Suppressor macrophage treated with lipopolysaccharide for 1 hour (primary cell): ENCODE measurements at places on chromosomes 2 and 18.

DNA sequence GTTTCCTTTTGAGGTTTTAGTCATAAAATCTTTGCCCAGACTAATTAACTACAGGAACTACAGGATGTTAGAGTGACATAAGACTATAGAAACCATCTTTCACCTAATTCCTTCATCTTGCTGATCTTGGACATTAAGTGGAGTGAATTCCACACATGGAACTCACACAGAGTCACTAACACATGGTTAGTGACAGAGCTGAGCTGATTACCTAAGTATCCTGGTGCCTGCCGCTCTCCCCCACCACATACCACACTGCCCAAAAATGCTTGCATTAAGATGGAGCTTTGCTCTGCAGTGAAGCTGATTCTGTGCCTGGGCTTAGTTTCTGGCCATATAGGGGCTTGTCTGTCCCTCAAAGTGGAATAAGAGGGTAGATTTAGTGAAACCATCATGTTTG is 332.9 kb upstream of the NT5C1B start:
- DNase-seq, result no peak

- no peak for DNase-seq
Observed at GRCh38 chr18:21548647-21549046, 51.9 kb downstream of the ESCO1 start.

DNA sequence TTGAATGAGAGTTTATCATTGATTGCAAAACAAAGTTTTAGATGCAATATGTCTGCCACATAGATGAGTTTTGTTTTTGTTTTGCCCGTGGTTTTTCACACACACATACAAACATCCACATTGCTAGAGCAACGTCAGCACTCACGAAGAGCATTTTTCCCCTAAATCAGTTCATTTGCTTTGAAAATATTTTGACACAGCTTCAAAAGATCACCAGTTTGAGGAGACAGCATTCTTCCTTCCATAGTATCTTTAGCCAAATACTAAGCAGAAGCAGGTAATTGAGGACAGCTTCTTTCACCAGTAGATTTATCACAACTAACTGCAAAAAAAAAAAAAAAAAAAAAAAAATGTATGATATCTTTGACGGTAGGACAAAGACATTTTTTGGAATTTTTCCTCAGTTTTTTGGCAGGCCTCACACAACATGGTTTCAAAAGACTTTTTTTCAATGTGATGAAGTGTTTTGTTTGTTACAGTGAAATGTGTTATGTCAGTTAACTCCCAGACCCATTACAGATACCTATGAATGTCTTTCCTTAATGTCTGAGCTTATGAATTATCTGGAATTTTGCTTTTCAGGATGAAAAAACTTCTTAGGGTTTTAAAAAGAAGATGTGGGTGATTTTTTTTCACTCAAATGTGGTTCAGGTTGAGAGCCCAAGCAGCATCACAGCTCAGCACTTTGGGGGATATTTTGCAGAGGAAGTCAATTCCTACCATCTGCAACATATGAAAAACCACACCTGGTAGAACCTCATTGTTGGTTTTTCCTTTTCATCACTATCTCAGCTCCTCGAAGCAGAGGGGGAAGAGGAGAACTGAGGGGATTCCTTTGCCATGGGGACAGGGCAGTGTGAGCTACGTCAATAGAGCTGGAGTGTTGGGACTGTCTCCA is 31.6 kb downstream of the AOX1 start:
- no peak for DNase-seq

GRCh38 chr2:195675783-195676427 is 18.9 kb downstream of the SLC39A10 start:
- no peak for DNase-seq

DNA sequence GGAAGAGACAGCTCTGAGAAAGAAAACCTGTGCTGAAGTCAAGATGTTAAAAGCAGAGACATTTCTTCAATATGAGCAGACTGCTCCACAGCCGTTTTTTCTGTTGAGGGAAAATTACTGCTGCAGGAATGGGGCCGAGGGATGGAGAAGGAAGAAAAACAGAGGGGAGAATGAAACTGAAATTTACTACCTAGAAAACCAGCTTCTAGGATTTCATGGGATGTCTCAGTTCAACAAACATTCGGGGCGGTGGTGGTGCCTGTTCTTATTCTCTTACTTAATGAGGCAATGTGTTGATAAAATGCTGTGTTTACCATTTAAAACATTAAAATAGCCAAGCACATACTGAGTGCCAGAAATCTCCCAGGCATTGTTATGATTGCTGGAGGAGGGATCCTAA is 557.1 kb upstream of the MEX3C start:
- DNase-seq, result no peak

GRCh38 chr2:119702203-119702917 is 23.4 kb downstream of the TMEM177 start:
- no peak for DNase-seq

- DNase-seq, result peak; percentile 64
Observed at GRCh38 chr18:58041633-58042032, 2.4 kb upstream of the NEDD4L start.

- DNase-seq, result no peak
Observed at GRCh38 chr2:148812306-148812705, 62.7 kb upstream of the KIF5C start.

DNA sequence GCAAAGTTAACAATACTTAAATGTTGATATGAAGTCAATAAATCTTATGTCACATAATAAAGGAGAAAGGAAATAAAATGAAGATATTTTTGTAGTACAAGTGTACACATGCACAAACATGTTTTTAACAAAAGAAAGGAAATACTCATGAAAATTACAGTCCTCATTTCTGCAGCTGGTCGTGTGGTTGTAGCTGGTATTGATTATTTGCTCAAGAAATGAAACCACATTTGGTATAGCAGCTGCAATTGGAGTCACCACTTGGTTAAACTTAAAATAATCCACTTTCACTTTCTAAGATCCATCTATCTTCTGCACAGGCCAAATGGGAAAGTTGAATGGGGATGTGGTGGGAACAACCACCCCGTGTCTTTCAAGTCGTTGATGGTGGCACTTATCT is 580.5 kb upstream of the NRXN1 start:
- DNase-seq, result no peak

DNA sequence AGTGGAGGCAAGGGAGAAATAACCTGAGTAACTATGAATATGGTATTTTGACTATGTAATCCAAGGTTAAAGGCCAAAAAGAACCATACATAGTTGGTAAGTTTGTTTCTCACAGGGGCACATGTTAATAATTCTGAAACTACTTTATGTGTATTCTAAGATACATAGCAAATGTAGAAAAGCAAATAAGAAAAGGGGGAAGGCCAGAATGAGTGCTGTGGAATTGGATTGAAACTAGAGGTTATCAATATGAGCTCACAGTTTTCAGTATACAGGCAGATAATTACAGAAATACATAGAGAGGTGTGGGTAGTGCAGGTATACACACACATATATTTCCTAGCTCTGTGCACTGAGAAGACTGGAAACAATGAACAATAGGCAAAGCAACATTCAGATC is 13.7 kb downstream of the INO80C start:
- no peak for DNase-seq

GRCh38 chr18:34794348-34794747 is 84.2 kb downstream of the DTNA start:
- no peak for DNase-seq

DNA sequence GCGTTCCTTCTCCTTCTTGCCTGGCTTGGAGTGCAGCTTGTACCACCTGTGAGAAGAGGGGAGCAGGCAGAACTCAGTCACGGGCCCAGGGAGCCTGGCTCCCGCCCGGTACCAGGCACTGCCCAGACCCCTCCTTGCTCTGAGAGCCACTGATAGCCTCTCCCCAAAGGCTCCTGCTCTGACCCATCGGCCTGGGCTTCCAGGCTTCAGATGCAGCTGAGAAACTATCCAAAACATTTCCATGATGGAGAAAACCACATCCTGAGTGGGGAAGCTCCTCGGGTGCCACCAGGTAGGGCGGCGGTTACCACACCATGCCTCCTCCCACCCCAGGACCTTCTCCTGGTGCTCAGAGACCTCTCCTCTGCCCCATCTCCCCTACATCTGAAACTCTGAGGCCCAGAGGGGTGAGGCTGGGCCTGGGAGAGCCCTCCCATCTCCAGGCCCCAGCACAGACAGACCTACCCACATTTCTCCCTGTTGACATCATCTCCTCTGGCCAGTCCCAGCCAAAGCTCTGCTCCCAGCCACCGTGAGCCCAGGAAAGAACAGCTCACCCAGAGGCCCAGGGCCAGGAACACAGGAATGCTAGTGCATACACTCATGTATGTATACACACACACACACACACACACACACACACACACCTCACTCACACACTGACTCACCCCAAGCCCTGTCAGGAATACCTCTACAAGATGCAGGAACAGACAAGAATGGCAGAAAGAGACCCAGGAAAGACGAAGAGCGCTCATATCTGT is 17.9 kb upstream of the SFXN5 start:
- DNase-seq, result no peak

DNA sequence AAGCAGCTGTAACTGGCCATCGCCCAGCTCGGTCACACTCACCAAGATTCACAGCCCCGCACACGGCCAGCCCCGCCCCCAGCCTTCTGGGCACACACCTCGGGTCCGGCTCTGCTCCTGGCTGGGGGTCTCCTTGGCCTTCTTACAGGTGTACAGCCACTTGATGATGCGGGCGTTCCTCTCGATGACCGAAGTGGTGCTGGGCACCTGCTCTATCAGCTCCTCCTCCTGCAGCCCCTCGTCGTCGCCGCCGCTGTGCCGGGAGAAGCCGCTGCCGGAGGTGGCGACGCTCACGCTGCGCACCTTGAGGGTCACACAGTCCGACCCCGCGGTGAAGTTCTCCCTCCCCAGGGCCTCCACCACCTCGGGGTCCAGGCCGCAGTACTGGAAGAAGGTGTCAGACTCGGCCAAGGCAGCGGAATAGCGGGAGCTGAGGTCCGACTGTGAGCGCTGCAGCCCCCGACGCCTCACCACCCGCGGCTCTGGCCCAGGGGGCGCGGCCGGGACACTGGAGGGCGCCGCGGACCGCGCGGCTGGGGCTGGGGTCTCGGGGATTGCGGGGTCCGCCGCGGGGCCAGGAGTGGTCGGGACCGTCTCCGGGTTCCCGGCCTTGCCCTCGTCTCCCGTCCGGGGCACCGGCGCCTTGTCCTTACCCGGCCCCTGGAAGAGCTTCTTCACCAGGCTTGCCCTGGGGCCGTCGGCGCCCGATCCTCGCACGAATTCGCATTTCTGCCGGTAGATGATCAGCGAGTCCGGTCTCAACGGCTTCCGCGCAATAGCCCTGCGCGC is 769 bp downstream of the FAM110C start:
- no peak for DNase-seq

DNA sequence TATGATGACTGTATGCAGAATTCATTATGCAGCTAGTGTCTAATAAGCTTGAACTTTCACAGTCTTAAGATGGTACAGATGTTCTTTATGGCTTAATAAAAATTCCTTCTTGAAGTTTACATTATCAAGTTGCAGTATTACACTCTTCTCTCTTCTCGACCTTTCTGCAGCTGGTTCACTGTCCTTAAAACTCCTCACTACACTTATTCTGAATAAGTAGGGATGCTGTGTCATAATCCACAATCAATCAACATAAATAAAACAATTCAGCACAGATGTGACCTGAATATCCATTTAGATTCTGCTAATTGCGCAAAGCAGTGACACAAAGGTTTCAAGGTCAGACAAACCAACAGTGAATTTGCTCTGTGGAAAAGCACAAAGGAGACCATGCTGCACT is 356.8 kb downstream of the SUCLG1 start:
- no peak for DNase-seq

- DNase-seq, result no peak
Observed at GRCh38 chr2:197240421-197241041, 70.0 kb downstream of the ANKRD44 start.

DNA sequence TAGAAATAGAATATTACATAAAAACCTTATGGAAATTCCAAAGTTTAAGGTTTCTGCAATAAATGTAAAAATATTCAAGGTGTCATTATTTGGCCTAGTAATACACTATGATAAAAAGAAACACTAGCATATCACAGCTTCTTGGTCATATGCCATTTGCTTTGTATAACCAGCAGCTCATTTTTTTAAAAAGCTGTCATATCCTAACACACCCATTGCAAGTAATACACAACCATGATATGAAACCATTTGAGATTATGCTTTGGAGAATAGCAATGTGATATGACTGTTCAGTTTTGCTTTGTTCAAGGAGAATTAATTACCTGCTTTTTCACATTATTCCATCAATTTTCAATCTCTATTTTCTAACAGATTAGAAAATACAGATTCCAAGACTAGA is 149.0 kb downstream of the IKZF2 start:
- DNase-seq, result no peak

- DNase-seq, result no peak
Observed at GRCh38 chr18:78080761-78081160, 831.1 kb downstream of the GALR1 start.

- DNase-seq, result no peak
Observed at GRCh38 chr2:147440734-147441133, 404.1 kb upstream of the ACVR2A start.

- DNase-seq, result no peak
Observed at GRCh38 chr2:24824071-24824588, 30.9 kb downstream of the CENPO start.

DNA sequence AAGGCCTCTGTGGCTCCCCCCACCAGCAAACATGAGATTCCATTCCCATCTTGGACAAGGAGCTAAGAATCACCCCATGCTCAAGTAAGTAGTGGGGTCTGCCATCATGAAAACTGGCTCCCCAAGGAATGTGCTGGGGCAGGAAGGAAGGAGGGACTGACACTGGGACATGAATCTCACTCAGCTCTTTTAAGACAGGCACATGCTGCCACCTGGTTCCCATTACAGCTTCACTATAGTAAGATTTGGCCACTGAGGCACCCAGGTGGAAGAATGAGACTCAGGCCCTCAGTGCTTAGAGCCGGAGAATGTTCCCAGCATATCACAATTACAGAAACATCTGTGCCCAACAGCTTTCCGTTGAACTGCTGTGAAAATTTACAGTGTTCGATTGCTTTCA is 38.7 kb downstream of the OSR1 start:
- DNase-seq, result no peak

GRCh38 chr2:241841181-241842066 is 17.3 kb downstream of the PDCD1 start:
- DNase-seq, result no peak

GRCh38 chr2:10524851-10525572 is 76.9 kb upstream of the ODC1 start:
- no peak for DNase-seq
